ENCODE measurements at places on chromosomes 13 and 19.

GRCh38 chr13:110272227-110272626 is 34.7 kb downstream of the COL4A1 start:
- no peak for DNase-seq

DNA sequence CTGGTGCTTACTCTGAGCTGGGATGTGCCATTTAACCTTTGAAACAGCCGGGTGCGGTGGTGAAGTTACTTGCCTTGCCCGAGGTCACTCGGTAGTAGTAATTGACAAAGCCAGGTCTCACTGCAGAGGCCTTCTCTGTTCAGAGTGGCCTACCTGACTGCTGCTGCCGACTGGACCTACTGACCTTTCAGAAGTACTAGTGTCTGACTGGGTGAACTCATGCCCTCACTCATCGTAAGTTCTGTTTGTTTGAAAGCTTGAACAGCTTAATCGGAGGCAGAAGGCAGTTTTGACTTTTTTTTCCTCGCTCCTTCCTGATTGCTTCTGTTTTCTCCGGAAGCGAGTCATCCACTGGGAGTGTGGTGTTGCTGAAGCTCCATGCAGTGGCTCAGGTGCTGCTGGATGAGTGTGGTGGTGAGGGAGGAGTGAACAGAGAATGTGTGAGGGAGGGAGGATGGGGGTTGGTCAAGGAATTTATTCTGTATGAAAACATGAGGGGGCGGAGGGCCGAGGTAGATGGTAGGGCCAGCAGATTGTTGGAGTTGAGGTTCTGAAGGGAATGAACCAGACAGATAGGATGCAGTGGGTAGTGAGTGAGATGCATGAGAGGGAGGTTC is 2.7 kb downstream of the SPINT2 start:
- no peak for DNase-seq

- DNase-seq: no peak
These were observed 309.8 kb downstream of the LMO7 start for GRCh38 chr13:75945841-75946482.

DNA sequence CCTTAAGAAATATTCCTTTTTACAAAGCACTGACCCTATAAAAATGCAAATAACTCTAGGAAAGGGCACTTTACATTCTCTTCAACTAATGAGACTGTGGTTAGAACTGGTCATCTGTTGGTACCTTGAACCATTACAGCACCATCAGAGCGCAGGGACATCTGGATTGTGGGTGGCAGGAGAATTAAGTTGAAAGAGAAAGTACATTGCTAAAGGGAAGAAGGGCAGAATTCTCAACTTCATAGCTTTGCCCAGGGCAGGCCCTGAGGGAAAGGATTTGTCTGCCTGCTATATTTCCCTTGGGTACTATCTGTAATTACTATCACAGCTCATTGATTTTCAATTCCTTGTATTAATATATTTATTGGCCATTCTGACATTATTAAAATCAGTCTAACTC is 196.8 kb downstream of the KLF12 start:
- DNase-seq: no peak

GRCh38 chr13:46726347-46726746 is 70.6 kb downstream of the ESD start:
- DNase-seq: no peak

GRCh38 chr19:45117671-45118070 is 24.7 kb downstream of the PPP1R37 start:
- no peak for DNase-seq

Measured in NCI-H1436 treated with DMSO at 0.1 percent for 48 hours (cell line).